ENCODE measurements at places on chromosomes 12 and 14. TPM values are rescaled to one million over a fixed set of nuclear protein-coding genes. Genes with fewer than 3 reads are reported as not detected.

GRCh38 chr12:6407236-6407954 lies 23.4 kb downstream of the LTBR start:
- DNase-seq, result no peak

DNA sequence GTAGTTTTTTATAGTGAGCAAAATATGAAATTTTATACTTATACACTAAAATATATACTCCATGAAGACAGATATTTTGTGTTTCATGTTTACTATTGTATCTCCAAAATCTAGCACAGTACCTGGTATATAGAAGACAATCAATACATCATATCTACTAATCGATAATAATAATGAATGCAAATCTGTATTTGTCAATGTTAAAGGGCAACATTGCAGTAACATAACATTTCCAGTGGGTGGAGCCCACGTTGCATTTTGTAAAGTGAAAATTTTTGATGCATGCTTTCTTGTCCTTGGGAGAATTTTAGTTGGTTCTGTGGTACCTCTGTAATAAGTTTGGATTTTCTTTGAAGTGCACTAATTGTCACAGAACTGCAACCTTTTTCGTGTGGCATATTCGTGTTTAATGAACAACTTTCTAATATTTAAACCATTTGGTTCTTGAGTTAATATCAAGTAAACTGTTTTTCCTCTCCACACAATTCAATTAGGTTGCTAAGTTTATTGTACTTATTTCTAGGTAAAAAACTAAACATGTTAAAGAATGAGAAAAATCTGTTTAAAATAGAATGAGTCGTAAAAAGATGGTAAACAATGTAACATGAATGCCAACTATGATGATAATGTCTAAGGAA lies 47.4 kb downstream of the AVPR1A start:
- peak; percentile 10 for DNase-seq

GRCh38 chr12:43289426-43289801 lies 262.6 kb downstream of the ADAMTS20 start:
- DNase-seq, result no peak

- DNase-seq, result no peak
Measured at GRCh38 chr12:106583242-106584103, 669 bp downstream of the RFX4 start.

DEGS2 gene
- total RNA-seq, result not detected
